Mesenteric fat pad (tissue), 1 donor: ENCODE measurements at places on chromosomes 4 and X.

DNA sequence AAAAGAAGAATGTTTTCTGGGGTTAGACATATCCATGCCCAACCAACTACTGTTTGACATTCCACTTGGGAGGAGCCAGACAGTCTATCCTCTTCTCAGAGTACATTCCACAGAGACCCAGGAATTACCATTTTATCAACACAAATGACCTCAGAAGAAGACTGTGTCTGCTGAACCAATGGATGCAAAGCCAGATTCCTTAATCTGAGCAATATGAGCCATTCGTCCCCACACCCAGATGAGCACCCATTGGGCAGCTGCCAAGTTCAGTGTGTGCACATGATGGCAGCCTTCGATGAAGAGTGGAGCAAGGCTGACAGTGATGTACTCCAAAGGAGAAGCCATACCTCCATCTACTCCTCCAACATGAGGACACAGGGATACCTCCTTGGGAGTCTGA, 111.3 kb downstream of the ZNF674 start:
- DNase-seq, result no peak

DNA sequence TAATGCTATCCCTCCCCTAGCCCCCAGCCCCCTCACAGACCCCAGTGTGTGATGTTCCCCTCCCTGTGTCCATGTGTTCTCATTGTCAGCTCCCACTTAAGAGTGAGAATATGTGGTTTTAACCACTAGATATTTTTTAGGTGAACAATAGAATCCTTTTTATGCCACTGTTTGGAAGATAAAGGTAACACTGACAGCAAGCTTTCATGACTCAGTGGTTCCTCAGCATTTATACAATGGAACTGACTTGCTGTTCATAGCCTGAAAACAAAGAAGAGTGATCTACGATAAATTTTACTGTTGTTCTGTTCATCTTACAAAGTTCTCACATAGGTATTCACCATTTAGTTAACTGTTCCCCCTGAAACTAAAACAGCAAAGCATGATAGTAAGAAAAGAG, 147.8 kb downstream of the ARHGAP10 start:
- DNase-seq, result no peak

DNA sequence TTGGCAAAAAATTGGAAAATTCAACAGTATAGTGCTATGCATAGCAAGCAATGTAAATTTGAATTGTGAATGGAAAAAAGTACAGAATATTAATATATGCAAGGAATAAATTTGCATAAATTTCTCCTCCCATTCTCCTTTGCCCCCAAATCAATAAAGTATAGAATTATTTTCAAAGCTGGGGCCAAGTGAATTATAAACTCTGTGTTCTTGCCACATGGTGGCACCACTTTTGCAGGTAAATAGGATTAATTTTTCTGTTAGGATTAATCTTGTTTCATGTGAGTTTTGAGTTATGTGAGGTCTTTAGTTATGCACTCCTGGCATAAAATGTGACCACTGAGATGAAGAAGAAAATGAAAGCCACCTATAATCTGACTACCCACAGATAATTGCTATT, 19.9 kb downstream of the COPS4 start:
- DNase-seq, result no peak

DNA sequence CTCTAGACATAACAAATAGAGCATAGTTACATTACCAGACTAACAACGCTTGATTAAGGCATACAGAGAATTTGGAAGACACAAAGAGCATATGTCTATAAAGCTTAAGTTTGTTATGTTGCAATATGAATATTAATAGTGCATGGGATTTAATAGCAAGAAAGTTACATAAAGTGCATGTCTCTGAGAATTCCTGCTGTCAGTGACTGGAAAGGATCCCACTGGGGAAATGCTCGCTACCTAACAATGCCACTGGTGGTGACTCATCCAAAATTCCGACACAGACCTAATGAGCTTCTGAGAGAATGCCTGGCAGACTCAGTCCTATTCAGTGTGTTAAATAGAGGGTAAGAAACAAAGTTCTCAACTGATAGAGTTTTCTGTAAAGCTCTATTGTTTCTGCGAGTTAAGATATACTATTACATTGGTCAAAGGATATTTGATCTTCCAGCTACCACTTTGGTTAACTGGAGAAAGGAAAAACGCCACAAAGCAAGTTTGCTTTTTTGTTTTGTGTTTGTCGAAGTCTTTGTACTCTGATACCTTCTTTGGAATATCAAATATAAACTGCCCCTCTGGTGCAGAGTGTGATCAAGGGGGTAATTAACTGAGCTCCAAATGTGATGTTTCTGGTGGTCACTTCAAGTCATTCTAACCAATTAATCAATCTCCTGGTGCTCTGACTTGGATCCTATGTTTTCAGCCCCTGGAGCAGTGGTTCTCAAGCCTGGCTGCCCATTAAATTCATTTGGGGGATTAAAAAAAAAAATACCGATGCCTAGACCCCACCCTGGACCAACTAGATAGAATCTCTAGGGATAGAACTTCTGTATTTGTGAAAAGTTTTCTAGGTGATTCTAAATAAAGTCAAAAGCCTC, 107.9 kb downstream of the PALLD start:
- DNase-seq, result no peak

DNA sequence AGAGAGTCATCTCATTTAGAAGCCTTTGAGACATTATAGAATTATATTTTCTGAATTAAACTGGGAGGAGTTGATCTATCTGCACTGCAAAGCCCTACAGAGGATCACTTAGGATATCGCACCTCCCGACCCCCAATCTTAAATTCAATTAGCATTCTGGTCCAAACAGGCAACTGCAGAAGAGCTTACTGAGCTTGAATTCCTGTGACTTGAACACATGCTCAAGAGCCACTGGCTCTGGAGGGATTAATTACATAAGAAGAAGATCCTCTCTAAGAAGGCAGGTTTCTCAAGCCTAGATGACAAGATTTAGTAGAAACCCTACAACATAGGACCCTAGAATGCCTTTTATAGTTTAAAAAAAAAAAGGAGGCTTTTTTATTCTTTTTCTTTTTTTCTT, 548.9 kb downstream of the ARAP2 start:
- no peak for DNase-seq

DNA sequence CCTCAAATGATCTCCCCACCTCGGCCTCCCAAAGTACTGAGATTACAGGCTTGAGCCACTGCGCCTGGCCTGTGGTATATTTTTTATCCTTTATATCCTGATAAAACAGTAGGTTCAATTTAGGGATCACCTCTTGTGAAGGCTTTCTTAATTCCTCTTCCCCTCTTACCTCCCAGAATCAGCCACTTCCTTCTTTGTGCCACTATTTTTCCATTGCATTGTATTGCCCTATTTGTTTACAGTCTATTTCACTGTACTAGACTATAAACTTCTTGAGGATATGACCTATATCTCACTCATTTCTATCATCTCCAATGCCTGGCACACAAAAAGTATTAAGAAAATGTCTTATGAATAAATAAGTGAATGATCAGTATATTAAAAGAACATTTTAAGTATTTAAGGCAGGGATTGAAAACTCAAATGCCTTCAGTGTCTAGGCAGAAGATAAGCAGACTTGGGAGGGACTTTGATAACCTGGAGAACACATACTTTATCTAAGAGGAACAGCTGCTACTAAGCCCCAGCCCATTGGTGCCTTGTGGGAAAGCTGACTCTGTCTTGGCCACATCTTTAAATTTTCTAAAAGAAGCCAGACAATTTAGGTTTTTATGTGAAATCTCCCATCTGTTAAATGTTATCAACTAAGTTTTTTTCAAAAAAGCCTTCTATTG, 82.3 kb upstream of the OGT start:
- DNase-seq, result no peak

- no peak for DNase-seq
Observed at GRCh38 chr4:72557021-72557420, 12.0 kb downstream of the ADAMTS3 start.

DNA sequence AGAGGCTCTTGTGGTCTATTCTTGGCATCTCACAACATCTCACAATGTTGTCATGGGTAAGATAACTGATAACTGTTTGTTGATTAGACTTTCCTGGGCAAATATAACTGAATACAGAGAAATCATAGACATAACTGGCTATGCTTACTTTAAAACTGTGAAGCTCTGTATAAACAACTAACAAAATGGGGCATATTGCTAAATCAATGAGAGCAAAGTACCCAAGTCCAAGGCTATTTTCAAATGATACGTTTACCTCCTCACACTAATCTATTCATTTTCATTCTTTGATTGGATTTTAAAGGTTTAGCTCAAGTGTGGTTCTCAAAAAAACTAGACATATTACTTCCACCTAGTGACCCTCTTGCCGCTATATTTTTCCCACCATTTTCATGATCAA, 38.6 kb downstream of the AMELX start:
- no peak for DNase-seq

DNA sequence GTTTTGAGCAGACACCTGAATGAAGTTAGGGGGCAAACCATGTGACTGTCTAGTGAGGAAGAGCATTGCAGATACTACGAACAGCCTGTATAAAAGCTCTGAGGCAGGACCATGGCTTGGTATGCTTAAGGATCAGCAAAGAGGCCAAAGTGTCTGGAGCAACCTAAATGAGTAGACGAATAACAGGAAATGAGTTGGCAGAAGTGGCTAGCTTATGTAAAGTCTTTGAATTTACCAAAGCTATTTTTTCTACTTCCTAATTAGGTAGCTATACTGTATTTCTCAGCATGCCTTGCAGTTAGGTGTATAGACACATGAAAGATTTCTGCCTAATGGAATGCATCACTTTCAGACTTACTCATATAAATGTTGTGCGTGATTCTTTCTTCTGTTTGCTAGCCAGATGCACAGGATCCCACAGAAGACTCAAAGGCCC, 9.3 kb upstream of the GPRIN3 start:
- no peak for DNase-seq

GRCh38 chr4:166202991-166203390, 330.0 kb downstream of the TLL1 start:
- DNase-seq, result no peak

GRCh38 chr4:139530833-139531427, 25.1 kb downstream of the SETD7 start:
- DNase-seq, result no peak

GRCh38 chrX:19513383-19513782, 1.9 kb downstream of the MAP3K15 start:
- no peak for DNase-seq

DNA sequence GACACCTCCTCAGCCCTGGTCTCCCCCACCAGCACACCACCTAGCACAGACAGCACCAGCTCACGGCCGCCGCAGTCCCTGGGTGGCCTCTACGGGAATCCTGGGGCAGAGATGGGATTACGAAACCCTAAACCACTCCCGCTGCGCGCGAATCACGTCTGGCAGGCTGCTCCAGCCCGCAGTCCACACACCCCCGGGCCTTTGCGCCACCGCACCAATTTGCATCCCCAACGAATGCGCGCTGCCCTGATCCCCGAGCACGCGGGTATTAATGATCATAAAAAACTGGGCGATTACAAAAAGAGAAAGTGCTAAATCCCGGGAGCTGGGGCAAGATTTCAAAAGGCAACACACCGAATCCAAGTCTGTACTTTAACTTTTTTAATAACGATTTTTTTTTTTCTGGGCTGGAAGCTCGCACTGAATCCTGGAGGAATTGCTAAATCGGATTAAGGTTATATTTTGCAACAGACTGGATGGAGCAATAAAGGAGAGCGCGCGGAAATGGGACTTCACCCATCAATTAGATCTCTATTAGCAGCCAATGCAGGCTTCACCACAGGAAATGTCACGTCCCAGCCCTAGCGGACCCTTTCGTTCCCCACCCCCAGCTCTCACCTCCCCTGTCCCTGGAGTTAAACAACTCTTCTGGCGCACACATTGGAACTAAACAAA, 69.8 kb upstream of the TMEM33 start:
- no peak for DNase-seq

DNA sequence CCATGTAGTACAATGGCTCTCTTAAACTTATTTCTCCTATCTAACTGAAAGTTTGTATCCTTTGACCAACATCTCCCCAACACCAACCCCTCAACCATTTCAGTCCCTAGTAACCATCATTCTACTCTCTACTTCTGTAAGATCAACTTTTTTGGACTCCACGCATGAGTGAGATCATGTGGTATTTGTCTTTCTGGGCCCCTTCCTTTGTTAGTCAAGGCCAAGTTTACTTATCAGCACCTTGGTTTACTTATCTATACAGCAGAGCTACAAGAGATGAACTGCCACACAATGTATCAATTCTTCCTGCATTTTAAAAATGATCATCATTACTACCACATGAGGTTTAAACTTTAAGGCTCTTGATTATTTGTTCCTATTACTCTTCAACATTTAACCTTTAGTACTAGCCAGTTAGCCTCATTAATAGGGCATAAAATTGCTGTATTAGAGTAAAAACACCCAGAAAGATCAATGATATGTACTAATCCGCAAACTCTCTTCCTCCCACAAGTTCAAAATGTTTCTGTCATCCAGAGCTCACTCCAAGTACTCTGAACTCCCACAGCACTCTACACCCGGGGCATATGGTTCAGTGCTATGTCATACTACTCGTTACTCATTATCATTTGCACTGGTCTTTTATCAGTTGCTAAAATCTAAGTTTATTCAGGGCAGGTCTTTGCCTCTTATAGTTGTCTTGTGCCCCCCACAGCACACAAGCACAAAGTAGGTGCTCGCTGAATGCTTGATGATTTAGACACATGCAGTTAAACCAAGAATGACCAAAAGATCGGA, 145.7 kb upstream of the ADAMTS3 start:
- no peak for DNase-seq

GRCh38 chr4:156953951-156954350, 17.6 kb downstream of the PDGFC start:
- no peak for DNase-seq

DNA sequence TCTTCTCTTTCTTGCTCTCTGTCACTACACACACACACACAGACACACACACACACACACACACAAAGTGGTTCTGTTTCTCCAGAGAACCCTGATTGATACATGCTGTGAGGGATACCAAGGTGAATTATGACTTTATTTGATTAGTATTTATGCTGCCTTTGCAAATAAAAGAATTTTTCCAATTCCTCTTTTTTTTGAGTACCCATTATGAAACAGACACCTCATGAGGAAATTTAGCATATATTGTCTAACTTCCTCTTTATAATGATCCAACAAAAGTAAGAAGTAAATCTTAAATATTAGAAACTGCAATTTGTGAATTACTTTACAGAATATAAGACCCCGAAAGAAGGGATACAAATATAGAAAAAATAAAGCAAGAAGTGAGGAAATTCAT, 14.3 kb upstream of the RAB28 start:
- DNase-seq, result no peak

DNA sequence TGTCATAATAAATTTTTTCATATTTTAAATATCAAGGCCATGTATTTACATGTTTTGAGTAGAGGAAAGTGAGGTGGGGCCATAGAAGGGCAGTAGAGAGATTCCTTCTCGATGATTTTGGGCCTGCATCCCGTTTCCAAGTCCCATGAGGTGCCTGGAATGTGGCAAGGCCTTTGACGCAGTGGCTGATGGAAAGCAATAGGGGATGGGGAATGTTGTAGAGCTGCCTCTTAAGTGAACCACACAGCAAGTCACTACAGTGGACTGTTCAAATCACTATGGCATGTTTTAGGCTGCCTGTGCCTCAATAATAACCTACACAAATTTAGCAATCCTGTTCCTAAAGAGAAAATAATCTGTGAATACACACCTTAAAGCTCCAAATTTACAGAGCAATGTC, 48.3 kb downstream of the ANXA5 start:
- DNase-seq, result no peak
